ENCODE measurements at places on chromosomes 7 and 10.

- H3K36me3 ChIP-seq = peaks cover 28% of the 10 kb centered on the region
- no peaks in the 10 kb centered on the region for H3K27me3 ChIP-seq
- no peak for DNase-seq
- no peak overlapping the region for H3K4me3 ChIP-seq
Observed at GRCh38 chr7:91993976-91994375, 53.3 kb downstream of the AKAP9 start.

- no peaks in the 10 kb centered on the region for H3K4me1 ChIP-seq
- no peaks in the 10 kb centered on the region for H3K36me3 ChIP-seq
- DNase-seq = no peak
- no peak overlapping the region for H3K27ac ChIP-seq
- H3K4me3 ChIP-seq = no peak overlapping the region
Observed at GRCh38 chr7:6096581-6096980, 65.4 kb downstream of the ANKRD61 start.

DNA sequence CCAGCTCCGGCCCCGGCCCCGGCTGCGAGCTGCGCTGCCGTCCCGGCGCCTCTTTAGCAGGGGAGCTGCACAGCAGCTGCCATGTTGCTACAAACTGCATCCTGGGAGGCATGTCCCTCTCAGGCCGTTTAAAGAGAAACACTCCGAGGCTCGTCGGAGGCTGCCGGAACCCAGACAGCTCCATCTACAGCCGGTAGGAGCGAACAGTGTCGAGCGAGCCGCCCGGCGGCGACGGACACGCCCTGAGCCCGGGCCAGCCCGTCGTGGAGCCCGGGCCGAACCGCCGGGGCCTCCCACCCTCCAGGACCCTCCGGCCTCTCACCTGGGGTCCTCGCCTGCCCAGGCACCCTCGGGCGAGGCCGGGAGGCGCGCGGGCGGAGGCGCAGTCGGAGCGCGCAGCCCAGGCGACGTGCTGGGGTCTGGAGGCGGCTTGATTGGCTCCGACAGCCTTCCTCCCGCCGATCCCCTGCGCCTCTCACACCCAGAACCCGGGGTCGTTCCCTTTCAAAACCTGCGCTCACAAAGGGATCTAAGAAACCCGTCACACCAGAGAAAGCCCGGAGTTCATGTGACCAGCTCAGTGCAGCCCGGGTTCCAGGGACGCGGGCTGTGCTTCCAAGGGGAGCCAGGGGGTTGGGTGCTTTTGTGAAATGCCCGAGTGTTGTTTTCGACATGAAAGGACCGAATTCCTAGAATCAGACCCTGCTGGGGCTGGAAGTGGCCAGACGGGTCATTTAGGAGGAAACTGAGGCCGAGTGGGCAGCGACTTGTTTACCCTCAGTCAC is at the start of gene ZNF777:
Gene ZNF777, minus strand, starts transcription at position 570 of the 785 bp plus-strand sequence. CDS start 5,040 bp downstream, outside the sequence.
- peaks cover 5% of the 10 kb centered on the region for H3K36me3 ChIP-seq
- H3K27ac ChIP-seq = peak within 1 kb of the TSS; percentile 66
- peak within 1 kb of the TSS; percentile 80 for H3K4me3 ChIP-seq
- DNase-seq = peak; percentile 43
- H3K27me3 ChIP-seq = no peaks in the 10 kb centered on the region

DNA sequence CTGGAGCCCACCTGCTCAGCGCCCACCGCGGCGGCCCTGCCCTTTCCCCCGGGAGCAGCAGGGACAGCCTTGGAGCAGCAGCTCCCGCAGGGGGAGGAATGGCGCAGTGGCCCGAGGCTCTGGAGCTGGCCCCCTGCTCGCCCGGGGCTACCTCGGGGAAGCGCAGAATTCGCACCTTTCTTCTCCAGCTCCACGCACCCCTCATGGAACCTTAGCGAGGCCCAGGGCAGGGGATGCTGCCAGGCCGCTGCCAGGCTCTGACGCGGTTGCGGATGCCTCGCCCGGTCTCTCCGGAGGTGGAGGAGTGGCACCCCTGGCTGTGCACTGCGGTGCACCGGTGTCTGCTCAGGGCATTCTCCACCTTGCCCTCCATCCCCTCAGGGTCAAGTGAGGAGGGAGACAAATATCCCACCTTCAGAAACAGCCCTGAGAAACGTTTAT is 84.9 kb upstream of the MKI67 start:
- H3K27ac ChIP-seq = no peak overlapping the region
- no peaks in the 10 kb centered on the region for H3K4me1 ChIP-seq
- H3K36me3 ChIP-seq = no peaks in the 10 kb centered on the region
- H3K4me3 ChIP-seq = peak overlapping the region; percentile 75
- no peak for DNase-seq
- no peaks in the 10 kb centered on the region for H3K27me3 ChIP-seq

GRCh38 chr7:46557295-46557711 is 636.2 kb upstream of the IGFBP3 start:
- H3K36me3 ChIP-seq = no peaks in the 10 kb centered on the region
- no peak for DNase-seq
- no peak overlapping the region for H3K27ac ChIP-seq
- no peaks in the 10 kb centered on the region for H3K4me1 ChIP-seq
- no peaks in the 10 kb centered on the region for H3K27me3 ChIP-seq
- no peak overlapping the region for H3K4me3 ChIP-seq

- no peaks in the 10 kb centered on the region for H3K4me1 ChIP-seq
- no peaks in the 10 kb centered on the region for H3K27me3 ChIP-seq
- H3K27ac ChIP-seq = no peak overlapping the region
- H3K36me3 ChIP-seq = no peaks in the 10 kb centered on the region
Observed at GRCh38 chr7:11213266-11213665, 239.6 kb downstream of the PHF14 start.

DNA sequence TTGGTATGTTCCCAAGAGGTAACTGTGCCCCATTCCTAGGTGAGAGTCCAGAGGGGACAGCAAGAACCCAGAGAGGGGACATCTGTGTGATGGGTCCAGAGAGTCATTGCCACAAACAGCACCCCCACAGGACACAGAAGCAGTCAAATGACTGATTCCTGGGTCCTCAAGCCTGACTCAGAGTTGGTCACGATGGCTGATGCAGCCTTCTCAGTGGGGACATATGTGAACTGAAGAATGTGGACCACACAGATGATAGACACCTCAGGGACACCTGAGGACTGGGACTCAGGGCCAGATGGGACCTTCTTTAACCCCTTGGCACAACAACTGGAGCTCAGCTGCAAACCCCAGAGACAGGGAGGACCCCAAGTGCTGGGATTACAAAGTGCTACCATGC is 96.5 kb downstream of the STRA8 start:
- no peaks in the 10 kb centered on the region for H3K4me1 ChIP-seq
- H3K36me3 ChIP-seq = no peaks in the 10 kb centered on the region
- no peak overlapping the region for H3K27ac ChIP-seq
- H3K27me3 ChIP-seq = no peaks in the 10 kb centered on the region

DNA sequence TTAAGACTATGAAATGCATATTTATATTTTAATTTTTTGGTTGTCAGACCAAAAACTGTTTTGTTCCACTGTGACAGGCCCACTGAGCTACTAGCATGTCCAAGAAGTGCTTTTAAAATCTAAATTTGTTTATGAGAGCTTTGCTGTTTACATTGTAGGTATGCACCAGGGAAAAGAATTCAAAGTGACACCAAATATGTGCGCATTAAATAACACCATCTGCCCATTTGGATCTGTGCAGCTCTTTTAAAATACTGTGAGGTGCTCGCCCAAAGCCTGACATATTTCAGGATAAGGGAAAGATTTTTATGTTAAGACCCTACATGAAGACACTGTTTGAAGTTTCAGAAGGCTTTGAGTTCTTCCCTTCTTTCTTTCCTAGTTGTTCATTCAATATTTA is 162.9 kb downstream of the ST7 start:
- no peaks in the 10 kb centered on the region for H3K27me3 ChIP-seq
- no peak for DNase-seq
- peaks cover 6% of the 10 kb centered on the region for H3K4me1 ChIP-seq
- H3K36me3 ChIP-seq = no peaks in the 10 kb centered on the region
- no peak overlapping the region for H3K27ac ChIP-seq

GRCh38 chr10:76218035-76218434 is 786.6 kb downstream of the LRMDA start:
- no peak for DNase-seq
- no peaks in the 10 kb centered on the region for H3K36me3 ChIP-seq
- no peak overlapping the region for H3K4me3 ChIP-seq
- no peaks in the 10 kb centered on the region for H3K4me1 ChIP-seq

DNA sequence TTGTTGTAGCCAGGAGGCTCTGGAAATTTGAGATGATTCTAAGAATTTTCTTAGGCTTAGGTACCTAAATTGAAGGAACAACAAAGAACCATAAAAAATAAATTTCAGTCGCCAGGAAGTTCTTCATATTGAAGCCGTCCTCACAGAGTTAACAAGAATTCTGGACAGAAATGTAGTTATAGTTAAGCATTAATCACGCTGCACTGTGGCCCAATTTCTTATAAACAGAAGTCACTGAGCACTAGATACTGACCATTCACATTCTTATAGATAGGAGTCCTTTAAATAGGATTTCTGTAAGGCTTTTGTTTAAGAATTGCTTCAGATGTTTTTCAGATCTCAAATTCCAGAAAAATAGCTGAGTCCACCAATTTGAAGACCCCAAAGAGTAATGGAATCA is 256.2 kb upstream of the PITRM1 start:
- no peaks in the 10 kb centered on the region for H3K36me3 ChIP-seq
- DNase-seq = no peak
- H3K27ac ChIP-seq = no peak overlapping the region
- H3K4me3 ChIP-seq = no peak overlapping the region

GRCh38 chr10:46264336-46264735 is 22.5 kb upstream of the ANTXRL start:
- no peaks in the 10 kb centered on the region for H3K36me3 ChIP-seq
- DNase-seq = no peak
- H3K27ac ChIP-seq = no peak overlapping the region

DNA sequence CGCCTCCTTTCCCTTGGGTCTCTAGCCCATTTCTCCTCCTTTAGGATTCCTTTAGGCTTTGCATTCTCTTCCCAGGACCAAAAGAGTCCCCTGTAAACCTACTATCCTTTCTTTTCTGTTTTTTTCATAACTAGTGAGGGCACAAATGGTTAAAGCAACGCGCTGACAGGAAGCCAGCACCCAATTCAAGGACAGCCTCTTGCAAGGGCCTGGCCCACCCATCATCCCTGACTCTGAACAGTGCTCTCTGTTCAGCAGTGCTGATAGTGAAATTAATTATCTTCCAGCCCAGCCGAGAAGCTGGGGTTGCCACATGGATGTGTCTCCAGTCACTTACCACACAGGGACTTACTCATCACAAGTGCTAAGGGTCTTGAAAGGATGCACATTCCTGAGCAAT is 38.3 kb upstream of the RNF32 start:
- H3K4me1 ChIP-seq = no peaks in the 10 kb centered on the region
- no peaks in the 10 kb centered on the region for H3K36me3 ChIP-seq
- no peak for DNase-seq
- H3K27ac ChIP-seq = no peak overlapping the region
- no peak overlapping the region for H3K4me3 ChIP-seq

Data from thoracic aorta (tissue), 2 donors.